ENCODE measurements at places on chromosomes 3 and 15. TPM values are rescaled to one million over a fixed set of nuclear protein-coding genes. Genes with fewer than 3 reads are reported as not detected.

- no peak for DNase-seq
These were observed 30.4 kb upstream of the UMPS start for GRCh38 chr3:124699686-124700396.

GRCh38 chr15:96619174-96619573 lies 288.7 kb downstream of the NR2F2 start:
- no peak for DNase-seq

The CTXN2 gene
- total RNA-seq, result 0.06 TPM

The GOLGA6A gene
- 0.06 TPM for total RNA-seq
